Nucleus accumbens (tissue), 56 donors: ENCODE measurements at places on chromosomes 2 and 18.

GRCh38 chr2:233811732-233812131, 33.6 kb downstream of the MROH2A start:
- DNase-seq, result no peak

GRCh38 chr2:165070076-165070475, 114.8 kb upstream of the SLC38A11 start:
- DNase-seq, result no peak

DNA sequence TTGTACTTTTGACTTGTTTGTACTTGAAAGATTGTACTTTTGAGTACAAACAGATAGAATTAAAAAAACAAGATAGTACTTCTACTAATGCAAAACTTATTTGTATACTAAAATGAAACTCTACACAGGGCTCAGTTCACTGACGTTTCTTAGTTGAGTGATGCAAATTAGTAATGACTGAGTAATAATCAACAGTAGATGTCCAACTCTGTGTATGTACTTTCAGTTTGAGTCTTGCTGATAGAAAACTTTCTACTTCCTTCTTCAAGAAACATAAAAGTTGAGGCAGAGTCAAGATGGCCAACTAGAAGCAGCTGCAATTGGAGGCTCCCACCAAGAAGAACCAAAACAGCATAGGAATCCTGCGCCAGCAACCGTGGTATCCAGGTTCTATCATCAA, 585.0 kb downstream of the NR4A2 start:
- DNase-seq, result no peak

- no peak for DNase-seq
Measured at GRCh38 chr2:215394102-215394805, 41.6 kb downstream of the FN1 start.

DNA sequence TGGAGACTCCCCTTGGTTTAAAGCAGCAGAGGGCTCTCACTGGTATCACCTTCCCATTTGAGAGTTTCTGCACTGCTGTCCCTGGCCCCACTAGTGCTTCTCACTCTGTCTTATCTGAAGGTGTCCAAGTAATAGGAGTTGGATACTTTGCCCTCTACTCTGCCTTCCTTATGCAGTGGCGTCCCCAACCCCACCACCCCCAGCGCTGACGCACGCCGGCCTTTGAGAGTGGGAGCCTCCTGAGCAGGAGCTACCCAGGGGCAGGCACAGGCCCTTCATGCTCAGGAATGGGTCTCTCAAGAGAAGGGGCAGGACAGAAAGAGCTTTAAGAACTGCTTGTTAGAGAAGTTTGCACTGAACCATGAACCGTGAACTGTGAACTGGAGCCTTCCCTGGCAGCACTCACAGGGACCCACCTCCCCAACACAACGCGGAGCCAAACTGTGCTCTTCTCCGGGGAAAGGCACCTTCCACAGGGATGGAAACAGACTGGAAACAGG, 3.3 kb downstream of the CIB4 start:
- DNase-seq, result no peak

GRCh38 chr2:167946441-167946841, 301.0 kb downstream of the STK39 start:
- DNase-seq, result no peak

GRCh38 chr2:219997341-219997851, 370.0 kb downstream of the SLC4A3 start:
- no peak for DNase-seq

DNA sequence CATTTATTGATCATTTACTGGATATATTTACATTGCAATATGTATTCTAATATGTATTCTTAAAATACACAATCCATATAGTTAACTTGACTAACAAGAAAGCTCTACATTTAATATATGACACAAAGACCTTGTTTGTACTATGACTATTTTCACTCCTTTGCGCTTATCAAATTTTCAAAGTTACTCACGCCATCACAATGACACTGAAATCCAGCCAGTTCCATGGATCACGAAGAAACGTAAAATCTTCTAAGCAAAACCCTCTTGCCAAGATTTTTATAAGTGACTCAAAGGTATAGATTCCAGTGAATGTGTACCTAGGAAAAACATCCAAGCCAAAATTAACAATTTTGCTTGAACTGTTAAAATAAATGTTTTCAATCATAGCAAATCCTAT, 39.6 kb downstream of the SCN3A start:
- DNase-seq, result no peak

DNA sequence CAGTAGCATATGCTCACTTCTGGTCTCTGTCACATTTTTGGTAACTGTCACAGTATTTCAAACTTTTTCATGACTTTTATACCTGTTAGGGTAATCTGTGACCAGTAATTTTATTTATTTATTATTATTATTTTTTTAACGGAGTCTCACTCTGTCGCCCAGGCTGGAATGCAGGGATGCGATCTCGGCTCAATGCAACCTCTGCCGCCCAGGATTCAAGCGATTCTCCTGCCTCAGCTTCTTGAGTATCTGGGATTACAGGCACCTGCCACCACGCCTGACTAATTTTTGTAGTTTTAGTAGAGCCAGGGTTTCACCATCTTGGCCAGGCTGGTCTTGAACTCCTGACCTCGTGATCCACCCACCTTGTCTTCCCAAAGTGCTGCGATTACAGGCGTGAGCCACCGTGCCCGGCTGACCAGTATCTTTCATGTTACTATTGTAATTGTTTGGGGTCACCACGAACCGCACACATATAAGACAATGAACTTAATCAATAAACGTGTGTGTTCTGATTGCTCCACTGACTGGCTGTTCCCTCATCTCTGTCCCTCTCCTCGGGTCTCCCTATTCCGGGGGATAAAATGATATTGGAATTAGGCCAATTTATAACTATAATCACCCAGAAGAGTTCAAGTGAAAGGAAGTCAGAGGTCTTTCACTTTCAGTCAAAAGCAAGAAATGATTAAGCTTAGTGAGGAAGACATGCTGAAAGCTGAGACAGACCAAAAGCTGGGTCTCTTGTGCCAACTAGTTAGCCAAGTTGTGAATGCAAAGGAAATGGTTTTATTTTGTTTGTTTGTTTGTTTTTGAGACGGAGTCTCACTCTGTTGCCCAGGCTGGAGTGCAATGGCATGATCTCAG, 22.9 kb downstream of the TGIF1 start:
- DNase-seq, result no peak

DNA sequence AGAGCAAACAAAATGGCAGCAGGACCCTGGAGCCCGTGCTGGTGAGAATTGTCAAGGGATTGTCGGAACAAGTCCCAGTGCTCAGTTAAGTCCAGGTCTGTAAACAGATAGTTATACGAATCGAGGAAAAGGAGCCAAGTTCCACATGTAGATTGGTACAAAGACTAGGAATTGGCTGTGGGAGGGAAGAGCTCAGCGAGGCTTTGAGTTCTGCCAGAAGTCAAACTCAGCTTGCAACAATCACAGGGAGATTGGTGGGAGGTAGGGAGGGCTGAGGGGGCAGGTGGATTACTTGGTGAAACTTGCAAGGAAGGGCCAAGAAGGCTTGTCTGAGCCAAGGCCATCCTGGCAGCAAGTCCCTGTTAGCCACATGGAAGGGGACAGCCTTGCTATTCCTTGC, 217.8 kb upstream of the ARL4C start:
- no peak for DNase-seq

DNA sequence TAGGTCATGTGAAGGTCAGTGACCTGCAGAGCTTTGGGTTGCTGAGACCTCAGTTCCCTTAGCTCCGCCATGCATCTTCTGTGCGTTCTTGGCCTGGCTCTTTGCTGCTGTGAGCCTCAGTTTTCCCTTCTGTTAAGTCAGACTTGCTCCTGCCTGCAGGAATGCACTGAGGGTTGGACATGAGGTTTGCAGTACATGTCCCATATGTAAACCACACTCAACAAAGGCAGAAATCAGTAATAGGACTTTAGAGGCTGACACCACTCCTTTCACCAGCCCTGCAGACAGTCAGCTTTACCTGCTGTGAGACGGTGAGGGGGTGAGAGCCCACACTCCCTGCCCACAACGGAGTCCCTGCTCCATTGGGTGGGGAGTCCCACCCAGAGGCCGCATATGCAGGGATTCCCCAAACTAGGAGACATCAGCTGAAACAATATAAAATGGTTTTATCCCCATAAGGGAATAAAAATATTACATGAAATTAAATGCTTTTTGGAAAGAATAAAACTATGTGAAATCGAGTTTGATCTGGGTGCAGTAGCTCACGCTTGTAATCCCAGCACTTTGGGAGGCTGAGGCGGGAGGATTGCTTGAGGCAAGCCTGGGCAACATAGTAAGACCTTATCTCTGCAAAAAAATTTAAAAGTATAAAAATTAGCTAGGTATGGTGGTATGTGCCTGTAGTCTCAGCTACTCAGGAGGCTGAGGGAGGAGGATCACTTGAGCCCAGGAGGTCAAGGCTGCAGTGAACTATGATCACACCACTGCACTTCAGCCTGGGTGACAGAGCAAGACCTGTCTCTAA, 55.1 kb downstream of the MYO7B start:
- DNase-seq, result no peak

GRCh38 chr2:143725400-143725799, 596.2 kb downstream of the ARHGAP15 start:
- no peak for DNase-seq

GRCh38 chr2:96493072-96493471, 12.1 kb downstream of the NEURL3 start:
- no peak for DNase-seq

- DNase-seq, result no peak
Measured at GRCh38 chr2:201407265-201407664, 44.0 kb downstream of the TRAK2 start.

GRCh38 chr2:164220265-164220664, 401.0 kb downstream of the GRB14 start:
- DNase-seq, result no peak

DNA sequence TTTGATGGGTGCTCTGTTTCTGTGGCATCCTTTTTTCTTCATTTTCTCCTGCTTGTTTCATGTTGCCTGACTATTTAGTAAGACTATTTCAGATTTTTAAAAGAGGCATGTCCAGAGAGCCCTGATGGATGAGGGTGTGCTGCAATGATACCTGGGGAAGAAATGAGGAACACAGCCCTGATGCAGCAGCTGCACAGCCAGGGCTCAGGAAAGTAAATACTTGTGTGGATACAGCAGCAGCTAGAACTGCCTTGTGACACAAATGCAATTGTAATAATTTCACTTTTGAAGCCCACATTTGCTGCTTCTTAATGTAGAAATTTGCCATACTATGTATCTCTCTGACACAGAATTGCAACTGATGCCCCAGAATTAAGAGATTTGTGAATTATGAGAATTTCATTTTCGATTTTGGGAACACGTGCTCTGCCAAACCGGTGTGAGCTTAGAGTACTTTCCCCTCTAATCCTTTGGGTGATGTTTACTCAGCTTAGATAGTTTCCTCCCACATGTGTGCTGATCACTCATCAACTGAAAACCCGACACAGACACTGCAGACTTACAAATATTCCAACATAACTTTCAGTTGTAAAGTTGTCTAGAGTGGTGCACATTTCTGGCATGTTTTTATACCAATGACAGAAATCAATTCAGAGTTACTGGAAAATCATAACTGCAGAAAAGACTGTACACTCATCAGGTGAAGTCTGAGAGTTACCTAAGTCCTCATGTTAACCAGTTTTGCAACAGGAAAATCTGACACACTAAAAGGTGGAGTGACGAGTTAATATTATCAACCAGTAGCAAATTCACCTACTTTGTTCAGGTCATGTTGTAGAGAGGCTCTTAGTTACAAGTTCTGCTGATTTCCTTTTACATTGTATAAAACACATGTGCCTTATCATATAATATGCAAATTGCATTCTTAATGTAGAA, 383.4 kb downstream of the CBLN2 start:
- no peak for DNase-seq

DNA sequence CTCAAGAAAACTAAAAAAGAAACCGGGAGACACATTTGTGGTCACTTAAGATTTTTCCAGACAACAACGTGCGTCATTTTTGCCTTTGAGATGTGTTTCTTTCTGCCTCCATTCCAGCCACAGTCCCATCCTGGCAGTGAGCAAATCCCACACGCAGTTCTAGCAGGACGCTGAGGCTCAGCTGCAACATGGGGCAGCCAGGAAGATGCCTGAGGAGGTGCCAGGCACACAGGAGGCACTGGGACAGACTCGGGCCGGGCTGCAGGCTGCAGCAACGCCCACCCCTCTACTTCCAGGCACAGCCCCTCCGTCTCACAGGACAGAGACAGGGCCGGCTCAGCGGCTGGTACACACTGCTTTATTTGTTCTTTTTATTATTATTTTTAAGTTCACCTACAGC, 13.1 kb downstream of the KLF11 start:
- no peak for DNase-seq

GRCh38 chr18:3293196-3293951, 31.4 kb downstream of the MYL12B start:
- DNase-seq, result no peak

DNA sequence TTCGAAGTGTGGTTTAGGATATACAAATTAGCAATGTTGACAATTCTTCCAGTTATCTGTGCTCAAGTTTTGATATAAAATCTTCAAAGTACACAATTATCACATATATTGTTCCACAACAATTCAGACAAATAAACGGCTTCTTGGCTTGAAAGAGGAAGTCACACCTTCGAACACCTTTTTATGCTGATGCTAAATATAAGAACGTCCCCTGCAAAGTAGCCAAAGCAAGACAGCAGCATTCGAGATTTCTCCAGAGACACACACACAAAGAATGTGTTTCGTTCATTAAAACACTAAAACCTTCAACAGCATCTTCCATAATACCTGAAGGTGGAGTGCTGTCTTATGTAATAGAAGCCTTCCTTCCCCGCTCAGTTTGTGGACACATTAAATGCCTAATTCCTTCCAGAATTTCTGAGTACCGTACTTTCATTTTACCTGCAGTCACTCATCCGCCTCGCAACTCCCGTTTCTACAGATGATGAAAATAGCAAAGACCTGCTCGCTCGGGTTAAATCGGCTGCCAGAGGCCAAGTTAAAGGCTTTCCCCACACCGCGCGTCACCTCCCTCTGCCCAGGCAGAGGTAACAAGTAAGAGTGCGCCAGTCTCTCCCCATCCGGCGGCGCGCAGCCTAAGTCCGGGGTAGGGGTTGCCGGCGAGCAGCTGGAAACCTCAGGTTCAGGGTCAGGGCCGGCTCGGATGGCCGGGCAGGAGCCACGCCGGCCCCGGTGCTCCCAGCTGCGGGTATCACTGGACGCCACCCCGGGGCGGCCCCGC, 847 bp downstream of the SERPINE2 start:
- no peak for DNase-seq

DNA sequence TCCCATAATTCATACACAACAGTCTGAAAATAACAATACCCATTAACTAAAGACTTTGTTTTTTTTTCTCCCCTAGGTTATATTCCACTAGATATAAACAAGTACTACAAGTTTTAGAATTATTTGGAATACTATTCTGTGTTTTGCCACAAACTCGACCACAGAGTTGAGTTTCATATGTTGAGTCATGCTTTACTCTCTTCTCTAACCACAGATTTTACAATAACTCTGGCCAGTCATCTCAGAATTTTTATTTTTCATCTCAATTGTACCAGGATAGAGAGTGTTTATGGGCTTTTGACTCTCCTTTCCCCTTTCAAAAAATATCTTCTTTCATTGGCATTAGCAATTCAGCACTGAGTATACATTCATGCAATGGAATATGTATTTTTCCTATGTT, 348.7 kb upstream of the GALNT5 start:
- DNase-seq, result no peak

- no peak for DNase-seq
Measured at GRCh38 chr18:62625019-62625418, 90.3 kb upstream of the PHLPP1 start.
